HT-29 (cell line): ENCODE measurements at places on chromosomes 2 and 18.
A peak's percentile ranks its signal among the peaks of the same experiment; 100 is the strongest.

GRCh38 chr2:152222975-152223637 lies 47.5 kb upstream of the STAM2 start:
- DNase-seq: peak; percentile 30

- peak; percentile 85 for DNase-seq
Observed at GRCh38 chr2:43634604-43635306, 2.3 kb upstream of the PLEKHH2 start.

DNA sequence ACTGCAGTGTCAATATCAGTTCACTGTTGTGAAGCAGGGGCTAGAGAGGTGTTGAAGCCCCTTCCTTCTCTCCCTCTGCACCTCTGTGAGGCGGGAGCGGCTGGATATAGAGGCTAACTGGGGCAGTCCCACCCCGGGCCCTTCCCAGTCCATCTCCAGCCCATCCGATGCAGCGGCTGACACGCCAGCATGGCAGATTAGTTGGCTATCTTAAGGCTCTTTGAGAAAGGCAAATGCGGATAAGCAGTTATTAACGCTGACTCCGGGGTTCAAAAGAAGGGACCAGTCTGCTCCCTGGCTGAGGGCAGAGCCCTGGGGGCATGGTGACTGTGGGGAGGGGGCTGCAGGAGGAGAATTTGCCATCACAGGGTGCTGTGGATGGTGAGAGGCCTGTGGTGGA lies 76.6 kb downstream of the CELF4 start:
- DNase-seq: no peak

- DNase-seq: no peak
Observed at GRCh38 chr2:23926290-23926749, 603 bp downstream of the ATAD2B start.

DNA sequence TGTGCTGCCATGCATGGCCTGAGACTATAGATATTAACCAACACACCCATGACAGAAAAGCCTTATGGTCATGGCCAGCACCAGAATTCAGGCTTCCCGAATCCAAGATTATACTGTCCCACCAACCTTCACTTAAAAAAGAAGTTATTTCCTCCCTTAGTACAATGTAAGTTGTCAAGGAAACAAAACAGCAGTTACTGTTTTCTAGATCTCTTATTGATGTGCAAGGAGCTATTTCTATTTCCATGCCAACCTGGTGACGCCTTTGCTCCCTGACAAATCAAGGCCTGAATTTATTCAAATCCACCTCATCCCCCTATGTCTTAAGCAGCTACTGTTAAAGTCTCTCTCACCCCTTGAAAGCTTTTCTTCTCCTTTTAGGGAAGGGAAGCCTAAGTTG lies 249.3 kb downstream of the ZNF521 start:
- no peak for DNase-seq

GRCh38 chr2:206260188-206261012 lies 14.1 kb upstream of the ZDBF2 start:
- DNase-seq: peak; percentile 23

GRCh38 chr2:12428324-12428723 lies 288.4 kb upstream of the TRIB2 start:
- no peak for DNase-seq

GRCh38 chr2:239162976-239163687 lies 237.7 kb downstream of the HDAC4 start:
- DNase-seq: no peak

GRCh38 chr2:163571423-163572102 lies 164.2 kb downstream of the FIGN start:
- no peak for DNase-seq

DNA sequence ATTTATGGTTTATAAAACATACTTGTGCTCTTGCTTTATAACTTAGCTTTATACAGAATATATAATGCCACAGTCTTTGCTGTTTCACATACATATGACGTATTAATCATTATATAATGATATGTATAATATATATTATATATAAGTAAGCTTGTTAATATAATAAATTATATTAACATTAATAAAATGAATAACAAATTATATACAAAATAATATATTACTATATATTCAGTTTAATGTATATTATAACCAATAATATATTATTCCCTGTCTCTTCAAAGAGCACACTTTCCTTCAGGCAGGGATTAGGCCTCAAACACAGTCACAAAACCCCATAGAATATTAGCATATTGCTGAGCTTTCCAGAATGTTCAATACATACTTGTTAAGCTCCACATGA lies 427.6 kb downstream of the NCKAP5 start:
- no peak for DNase-seq

DNA sequence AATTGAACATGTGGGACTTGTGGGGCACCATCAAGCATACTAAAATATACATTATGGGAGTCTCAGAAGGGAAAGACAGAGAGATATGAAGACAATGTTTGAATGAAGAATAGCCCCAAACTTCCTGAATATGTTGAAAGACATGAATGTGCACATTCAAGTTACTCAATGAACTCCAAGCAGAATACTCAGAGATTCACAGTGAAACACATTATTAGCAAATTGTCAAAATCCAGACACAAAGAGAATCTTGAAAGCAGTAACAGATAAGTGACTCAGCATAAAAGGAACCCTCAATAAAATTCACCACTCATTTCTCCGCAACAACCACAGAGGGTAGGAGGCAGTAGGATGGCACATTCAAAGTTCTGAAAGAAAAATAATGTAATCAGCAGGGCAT lies 8.8 kb downstream of the C2orf92 start:
- DNase-seq: no peak

GRCh38 chr2:40103590-40103989 lies 324.5 kb upstream of the THUMPD2 start:
- DNase-seq: no peak

DNA sequence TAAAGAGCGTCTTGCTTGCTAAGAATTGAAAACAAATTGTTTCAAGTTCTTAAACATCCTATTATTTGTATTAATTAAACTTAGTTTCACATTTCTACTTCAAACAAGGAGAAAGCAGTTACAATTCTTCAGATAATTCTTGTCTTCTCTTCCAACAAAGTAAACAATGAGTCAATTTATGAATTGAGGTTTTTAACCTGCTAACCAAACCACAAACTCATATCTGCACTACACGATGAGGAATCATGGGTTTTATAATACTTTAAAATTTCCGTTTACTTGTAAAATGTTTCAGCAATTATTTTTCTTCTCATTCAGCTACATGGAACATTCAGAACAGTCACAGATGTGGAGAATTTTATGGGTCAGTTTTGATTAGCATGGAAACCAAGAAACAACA lies 114.2 kb downstream of the SPIRE1 start:
- DNase-seq: peak; percentile 35

- DNase-seq: peak; percentile 59
Observed at GRCh38 chr2:231883468-231883881, 42.7 kb downstream of the NPPC start.

- DNase-seq: no peak
Observed at GRCh38 chr18:79512461-79513380, 117.0 kb downstream of the NFATC1 start.

- no peak for DNase-seq
Observed at GRCh38 chr2:232999354-232999753, 13.7 kb downstream of the NGEF start.

DNA sequence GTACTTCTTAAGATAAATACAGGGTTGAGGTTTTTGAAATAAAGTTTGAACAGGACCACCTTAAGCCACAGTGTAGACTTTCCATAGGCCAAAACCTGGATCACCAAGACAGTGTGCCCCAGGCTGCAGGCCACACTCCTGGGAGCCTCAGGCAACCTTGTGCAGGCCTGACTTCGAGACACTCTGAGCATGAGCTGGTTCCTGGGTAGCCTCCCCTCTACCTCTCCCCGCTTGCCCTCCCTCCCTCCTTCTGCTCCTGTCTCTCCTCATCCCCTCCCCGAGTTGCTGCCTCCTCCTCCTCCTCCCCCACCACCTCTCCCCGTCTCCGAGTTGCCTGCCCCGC lies 10.6 kb upstream of the PROC start:
- DNase-seq: peak; percentile 40

GRCh38 chr2:30145826-30146336 lies 926 bp upstream of the YPEL5 start:
- peak; percentile 11 for DNase-seq

- DNase-seq: no peak
Observed at GRCh38 chr18:26429535-26430226, 118.7 kb downstream of the KCTD1 start.

DNA sequence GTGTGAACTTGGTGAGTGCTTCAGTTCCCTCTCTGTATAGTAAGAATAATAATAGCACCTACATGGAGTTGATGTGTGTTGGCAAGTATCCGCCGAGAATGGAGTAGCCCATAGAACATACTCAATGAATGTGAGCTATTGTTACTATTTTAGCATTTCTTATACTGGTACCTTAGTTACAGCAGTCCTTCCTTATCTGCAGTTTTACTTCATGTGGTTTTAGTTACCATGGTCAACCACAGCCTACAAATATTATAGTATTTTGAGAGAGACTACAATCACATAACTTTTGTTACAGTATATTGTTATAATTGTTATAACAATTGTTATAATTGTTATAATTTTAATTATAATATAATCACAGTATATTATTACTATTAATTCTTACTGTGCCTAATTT lies 152.5 kb upstream of the RASGRP3 start:
- DNase-seq: no peak

DNA sequence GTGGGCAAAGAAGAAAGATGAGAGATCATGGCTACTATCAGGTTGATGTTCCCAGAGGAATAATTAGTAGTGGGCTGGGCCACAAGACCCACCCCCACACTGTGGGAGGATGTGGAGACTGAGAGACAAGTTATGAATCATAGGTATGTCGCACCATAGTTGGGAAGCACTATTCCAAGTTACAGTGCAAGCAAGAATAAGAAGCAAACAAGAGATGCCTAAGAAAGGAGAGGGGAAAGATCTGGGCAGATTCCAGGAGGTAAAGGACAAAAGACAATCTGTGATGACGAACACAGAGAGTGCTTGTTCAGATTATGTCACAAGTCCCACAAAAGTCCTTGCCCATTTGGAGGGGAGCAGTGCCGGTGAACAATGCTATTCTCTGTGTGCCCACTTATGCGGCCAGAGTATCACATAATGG lies 56.6 kb downstream of the FAM228A start:
- no peak for DNase-seq

DNA sequence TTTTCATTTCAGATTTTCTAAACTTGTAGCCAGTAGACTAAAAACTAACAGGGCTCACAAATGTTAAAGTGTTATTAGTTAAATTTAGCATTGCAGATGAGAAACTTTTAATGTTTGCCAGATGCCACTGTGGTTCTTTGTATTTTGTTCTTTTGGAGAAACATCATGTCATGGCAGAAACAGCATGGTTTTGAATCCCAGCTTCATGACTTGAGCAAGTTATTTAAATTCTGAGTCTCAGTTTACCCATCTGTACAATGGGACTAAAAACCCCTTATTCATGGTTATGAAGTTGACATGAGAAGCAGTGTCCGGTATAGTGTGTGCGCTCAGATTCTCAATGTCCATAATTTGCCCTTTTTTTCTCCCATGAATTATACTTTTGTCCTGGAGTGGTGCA lies 56.5 kb downstream of the MAPRE2 start:
- no peak for DNase-seq

DNA sequence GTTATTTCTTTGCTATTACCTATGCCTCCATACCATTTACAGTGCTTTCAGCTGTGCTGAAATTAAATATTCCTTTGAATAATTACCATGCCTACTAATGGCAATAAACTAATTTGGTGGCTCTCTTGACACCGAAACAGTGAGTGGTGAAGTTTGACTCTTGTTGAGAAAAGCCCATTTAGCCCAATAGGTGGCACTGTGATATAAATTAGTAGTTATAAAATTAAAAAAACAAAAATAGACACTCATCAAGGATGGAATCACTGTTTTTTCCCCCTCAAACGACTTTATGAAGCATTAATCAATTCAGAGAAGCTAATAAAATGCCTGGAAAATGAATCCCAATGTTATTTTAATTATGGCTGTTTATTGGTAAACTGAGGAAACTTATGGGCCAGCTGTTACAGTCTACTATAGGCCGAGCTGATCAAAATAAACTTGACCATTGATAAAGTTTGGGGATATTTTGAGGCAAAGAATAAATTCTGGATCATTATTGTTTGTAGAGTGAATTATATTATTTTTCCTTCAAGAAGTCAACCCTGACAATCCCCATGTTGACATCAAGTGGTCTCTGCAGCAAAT lies 339.6 kb downstream of the TRIB2 start:
- peak; percentile 30 for DNase-seq

DNA sequence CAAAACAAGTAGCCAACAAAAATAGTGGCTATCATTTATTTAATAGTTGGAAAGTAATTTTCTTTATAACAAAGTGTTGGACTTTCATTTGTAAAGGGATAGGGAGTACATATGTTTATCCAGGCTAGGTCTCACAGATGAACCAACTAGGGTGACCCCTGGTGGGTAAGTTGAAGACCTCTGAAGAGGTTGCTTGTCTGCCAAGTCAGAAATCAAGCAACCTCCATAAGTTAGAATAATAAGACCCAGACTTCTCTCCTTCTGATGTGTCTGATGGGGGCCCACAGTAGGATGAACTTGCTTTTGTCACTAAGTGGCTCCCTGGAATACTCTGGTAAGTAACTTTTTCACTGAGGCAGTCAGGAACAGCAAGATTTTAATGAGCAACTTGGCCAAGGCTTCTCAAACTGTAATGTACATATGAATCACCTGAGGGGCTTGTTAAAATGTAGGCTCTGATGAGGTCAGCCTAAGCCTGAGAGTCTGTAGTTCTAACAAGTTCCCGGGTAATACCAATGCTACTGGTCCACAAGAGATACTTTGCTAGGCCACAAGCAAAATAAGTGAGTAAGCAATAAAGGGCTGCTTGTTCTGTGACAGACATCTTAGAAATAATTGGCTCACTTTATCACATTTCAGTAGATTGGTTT lies 319.6 kb downstream of the PIK3C3 start:
- no peak for DNase-seq

GRCh38 chr2:86143307-86143706 lies 37.3 kb downstream of the PTCD3 start:
- DNase-seq: no peak

- DNase-seq: no peak
Observed at GRCh38 chr18:72584787-72585186, 40.6 kb upstream of the CBLN2 start.

- no peak for DNase-seq
Observed at GRCh38 chr2:37321029-37321682, 3.5 kb downstream of the PRKD3 start.

DNA sequence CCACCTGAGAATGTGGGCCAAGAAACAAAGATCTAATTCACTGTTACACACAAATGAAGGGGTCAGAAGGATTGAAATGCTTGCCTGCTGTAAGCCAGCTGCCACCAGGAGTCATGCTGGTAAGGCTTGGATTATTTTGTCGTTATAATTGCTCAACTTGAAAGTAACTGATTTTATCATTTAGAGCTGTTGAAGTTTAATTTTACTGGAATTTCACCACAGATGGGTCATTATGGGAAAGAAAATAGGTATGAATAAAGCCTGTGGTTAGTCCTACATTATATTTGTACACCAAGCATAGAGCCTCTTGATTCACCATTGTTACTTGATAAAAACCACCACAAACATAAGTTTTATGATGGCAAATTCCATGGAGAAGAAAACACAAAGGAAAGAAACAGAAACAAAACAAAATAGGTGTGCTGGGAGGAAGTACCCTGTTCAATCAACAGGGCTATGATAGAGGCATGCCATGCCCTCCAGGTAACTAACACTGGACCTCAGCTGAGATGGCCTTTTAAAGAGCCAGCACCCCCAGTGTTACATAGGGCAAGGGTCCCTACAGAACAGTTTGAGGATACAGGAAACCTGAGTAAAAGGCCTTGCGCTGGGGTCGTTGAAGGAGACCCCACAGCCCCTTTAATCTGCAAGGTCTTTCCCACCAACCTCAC lies 3.0 kb downstream of the CLEC4F start:
- DNase-seq: no peak

- DNase-seq: no peak
Observed at GRCh38 chr2:7693246-7694075, 776.2 kb downstream of the RNF144A start.
